ENCODE measurements at places on chromosomes 3 and 15.

DNA sequence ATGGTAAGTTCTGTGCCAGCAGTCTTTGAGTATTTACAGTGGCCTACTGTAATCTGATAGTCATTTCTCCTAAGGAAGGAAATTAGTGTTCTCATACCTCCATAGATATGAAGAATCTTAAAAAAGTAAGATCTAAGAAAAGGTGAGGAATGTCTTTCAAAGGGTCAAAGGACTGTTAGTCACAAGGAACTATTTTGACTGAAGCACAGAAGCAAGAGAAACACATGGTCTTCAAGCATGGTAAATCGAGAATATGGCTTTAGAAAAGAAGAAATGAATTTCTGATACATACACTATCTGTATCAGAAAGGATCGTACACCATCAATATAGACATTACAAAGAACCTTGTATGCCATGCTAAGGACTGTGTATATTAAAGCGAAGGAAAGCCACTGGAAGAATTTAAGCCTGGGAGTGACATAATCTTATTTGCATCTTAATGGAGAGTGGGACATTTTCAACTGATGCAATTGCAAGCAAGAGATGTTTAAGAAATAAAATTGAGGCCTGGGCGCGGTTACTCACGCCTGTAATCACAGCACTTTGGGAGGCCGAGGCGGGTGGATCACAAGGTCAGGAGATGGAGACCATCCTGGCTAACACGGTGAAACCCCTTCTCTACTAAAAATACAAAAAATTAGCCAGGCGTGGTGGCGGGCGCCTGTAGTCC, 5.5 kb upstream of the ACAP2 start:
- DNase-seq, result no peak

DNA sequence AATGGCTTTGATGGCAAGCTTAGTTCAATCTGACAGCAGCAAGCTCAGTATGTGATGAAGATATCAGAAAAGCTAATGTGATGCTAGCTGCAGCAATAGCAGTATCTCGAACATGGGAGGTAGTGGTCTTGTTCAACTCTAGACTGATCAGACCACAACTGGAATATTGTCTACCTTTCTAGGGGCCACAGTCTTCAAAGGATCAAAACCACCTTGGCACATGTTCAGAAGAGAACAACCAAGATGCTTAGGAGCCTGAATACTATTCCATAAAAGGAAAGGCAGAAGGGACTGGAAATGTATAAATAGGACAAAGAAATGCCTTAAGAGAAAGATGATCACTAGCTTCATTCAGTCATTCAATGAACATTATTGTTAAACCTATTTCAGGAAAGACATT, 2.3 kb downstream of the C3orf70 start:
- DNase-seq, result no peak

GRCh38 chr3:16482770-16483531, 30.5 kb downstream of the RFTN1 start:
- no peak for DNase-seq

GRCh38 chr15:58604455-58604923, 145.0 kb downstream of the ADAM10 start:
- no peak for DNase-seq

- no peak for DNase-seq
These were observed 1.1 kb downstream of the CMTM8 start for GRCh38 chr3:32239307-32240158.

DNA sequence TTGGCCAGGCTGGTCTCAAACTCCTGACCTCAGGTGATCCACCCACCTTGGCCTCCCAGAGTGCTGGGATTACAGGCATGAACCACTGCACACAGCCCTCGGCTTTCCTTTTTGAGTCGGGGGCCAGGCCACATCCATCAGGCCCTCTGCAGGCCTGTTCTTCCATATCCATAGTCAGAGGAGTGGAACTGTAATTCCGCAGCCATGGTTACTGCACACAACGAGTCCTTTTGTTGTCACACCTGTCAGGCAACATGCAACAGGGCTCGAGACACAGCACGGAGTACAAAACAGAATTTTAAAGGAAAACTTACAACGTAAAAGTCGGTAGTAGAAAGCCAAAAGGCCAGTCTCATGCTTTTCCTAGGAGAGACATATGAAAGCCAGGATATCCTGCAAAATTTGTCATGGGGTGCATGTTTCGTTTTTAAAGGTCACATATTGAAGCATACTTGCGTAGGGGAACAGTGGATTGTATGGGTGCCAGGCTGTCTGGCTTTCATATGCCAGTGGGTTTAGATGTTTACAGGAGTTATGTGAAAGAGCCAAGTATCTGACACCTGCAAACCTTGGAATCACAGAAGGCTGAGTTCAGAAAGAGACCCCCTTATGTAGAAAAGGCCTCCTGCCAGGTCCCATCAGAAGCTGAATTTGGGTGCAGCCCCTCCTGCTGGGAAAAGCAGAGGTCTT, 63.2 kb upstream of the LPP start:
- DNase-seq, result no peak

- no peak for DNase-seq
These were observed 1700.3 kb downstream of the OTOL1 start for GRCh38 chr3:163196815-163197374.

DNA sequence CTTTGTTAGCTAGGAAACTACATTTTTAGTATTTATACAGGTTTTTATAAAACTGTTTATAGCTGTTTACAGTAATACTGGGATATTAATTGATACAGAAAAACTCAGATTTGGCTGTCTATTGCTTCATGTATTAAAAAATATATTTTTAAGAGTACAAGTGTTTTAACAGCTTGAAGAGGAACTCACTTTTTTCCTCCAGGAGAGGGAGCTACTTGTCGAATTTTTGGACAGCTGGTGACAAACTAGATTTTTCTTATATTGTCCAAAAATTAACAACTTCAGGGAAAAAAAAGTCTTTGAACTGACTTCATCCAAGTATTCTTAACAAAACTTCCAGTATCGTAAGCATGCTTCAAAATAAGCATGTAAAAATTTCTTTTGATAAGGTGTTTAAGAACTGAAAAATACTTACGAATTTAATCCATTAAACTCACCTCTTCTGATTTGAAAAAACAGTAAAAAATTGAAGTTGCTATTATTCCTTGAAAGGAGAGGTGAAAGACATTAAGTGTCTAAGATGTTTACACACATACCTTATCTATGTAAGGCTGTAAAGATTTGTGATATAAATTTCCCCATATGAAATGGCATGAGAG, 4.0 kb downstream of the DIPK2A start:
- DNase-seq, result peak; percentile 29

DNA sequence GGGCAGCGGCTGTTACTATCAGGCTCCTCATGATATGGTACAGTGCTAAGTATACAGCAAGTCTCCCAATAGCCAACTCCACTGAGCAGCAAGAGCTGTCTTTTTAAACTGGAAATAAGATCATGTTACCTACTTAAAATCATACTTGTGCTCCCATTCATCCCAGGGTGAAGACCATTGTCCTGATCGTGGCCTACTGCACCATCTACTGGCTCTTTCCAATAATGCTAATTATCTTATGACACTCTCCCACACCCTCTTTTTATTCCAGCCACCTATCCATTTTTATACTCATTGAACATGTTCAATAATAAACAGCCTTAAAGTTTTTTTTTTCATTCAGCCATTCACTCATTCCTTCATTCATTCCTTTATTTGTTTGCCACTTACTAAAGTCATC, 117.7 kb downstream of the GBE1 start:
- DNase-seq, result no peak

- DNase-seq, result peak; percentile 11
These were observed 218.9 kb downstream of the CDIN1 start for GRCh38 chr15:36798366-36798765.

DNA sequence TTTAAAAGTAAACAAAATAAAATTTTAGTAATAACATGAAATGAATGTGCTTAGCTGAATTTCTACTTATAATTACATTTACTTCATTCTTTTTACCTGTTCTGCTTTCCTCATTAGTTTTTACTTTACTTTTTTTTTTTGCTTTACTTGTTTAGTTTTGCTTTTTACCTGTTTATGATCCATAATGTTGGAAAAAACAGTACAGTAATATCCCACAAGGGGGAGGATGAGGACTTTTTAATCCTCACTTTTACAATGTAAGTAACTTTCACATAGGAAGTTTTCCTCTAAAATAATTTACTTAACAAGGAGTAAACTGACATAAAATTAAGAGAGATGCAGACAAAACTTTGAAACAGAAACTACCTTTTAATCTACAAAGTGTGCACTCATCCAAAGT, 268.7 kb downstream of the TBC1D5 start:
- peak; percentile 6 for DNase-seq

GRCh38 chr15:62147551-62147950, 17.5 kb downstream of the C2CD4B start:
- no peak for DNase-seq

DNA sequence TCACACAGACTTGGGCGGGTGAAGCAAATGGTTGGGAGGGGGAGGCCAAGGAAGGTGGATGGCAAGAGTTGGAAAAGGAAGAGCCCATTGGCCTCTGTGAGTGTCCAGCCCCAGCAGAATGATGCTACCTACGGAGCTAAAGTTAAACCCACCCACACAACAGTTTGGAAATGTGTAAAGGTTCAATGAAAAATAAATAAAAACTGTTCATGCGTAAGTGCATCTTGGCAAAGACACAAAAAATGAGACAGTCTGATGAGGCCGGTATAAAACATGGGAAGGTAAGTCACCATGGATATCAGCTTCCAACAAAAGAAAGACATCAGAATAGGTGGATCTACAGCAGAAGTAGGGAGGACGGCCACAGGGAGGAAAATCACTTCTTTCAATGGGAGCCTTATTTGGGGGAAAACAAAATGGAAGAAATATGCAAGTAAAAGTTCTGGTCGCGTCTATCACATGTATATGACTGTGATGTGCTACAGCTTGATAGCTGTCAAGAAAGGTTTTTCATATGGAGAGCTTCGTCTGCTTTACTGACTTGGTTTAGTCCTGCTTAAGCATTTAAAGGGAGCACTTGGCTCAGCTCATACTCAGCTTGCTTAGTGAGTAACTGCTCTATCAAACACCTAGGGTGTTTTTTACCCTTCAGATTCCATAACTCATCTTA, 82.8 kb downstream of the TIGIT start:
- DNase-seq, result no peak

DNA sequence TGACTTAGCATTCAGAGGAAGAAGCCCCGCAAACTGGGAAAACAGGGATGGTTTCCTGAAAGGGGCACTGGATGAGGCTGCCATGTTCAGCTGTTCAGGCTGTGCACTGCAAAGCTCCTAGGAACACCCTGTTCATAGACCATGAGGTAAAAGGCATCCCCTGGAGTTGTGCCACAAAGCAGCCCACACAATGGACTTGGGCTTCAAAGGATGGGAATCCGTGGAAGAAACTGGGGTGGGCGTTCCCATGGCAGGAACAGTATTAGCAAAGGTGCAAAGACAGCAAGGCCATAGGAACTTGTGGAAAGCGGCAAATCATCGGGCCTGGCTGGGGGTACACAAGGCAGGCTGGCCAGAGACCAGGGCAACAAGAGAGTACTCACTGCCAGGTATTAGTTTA, 8.9 kb downstream of the OXTR start:
- DNase-seq, result no peak

GRCh38 chr3:10570196-10570946, 65.0 kb upstream of the ATP2B2 start:
- no peak for DNase-seq

- DNase-seq, result no peak
These were observed 97.9 kb upstream of the C3orf80 start for GRCh38 chr3:160127308-160127707.

GRCh38 chr3:187228740-187229139, 31.5 kb downstream of the RTP1 start:
- no peak for DNase-seq

DNA sequence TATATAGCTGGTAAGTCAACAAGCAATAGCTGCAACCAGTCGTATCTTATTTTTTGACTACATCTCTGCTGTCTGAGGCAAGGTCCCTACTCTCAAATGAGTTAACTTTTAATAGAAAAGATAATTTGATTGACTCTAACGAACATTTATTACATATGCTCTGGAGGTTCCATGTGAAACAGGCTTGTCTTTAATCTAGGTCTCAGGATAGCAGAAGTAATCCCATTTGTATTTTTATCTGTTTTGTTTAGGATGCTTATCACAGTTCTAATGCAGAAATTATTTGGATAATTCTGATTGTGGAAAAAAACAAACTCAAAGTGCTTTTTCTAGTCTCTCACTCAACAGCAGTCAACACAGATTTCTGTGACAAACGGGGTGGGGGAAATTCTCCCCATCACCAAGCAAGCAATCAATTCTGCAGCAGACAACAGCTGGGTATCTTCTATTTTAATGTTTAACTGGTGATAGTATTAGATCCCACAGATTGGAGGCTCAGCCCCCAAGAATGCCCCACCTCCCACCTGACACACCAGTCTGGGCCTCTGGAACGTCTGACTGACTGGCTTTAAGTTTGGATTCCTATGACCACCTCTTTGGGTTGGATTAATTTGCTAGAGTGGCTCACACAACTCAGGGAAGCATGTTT, 58.8 kb downstream of the ITPR1 start:
- DNase-seq, result no peak

DNA sequence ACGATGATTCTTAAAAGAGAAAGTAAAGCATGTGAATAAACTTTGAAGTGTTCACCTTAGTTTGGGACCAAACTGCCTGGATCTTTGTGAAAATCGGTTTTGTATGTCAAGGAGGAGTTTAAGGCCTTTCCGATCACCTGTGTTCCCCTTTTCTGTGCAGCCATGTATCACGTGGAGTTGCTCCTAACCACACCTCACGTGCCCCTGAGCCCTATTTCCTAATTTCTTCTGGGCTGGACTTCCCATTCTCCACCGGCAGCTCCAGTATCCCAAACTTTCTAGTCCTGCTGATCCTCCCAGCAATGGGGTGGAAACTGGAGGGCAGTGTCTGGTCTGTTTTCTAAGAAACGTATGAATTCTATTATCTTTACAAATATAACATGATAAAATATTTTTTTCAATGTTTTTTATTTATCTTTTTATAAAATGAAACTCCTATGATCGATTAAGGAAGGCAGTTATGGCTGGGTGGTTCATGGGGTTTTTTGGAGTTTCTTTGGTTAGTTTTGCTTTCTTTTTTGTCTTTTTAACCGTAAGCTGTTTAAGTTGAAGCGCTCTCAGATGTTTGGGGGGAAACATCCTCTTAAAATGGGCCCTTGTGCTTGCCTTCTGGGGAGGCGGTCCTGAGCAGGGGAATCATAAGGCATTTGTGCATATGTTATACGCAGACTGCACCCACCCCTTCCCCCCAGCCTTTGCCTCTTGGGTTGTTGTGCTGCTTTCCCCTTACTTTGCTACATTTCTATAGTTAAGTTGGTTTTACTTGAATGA, 43.6 kb upstream of the WWTR1 start:
- no peak for DNase-seq

- no peak for DNase-seq
These were observed 4.5 kb downstream of the HEMK1 start for GRCh38 chr3:50573566-50574443.

GRCh38 chr3:135632556-135633065, 332.9 kb upstream of the PPP2R3A start:
- no peak for DNase-seq

DNA sequence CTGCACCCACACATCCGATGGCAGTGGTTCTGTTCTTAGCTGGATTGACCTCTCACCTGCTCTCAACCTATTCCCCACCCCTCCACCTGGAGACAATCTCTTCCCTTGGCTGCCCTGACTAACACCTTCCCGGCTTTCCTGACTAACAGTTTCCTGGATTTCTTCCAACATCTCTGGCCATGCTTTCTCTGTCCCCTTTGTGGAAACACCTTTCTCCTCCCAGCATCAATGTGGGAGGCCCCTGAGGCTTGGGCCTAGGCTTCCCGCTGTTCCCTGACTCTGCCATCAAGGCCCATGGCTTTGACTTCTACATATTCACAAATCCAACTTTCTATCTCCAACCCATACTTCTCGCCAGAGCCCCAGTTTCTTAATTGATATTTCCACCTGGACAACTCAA, 142.8 kb upstream of the ATP2B2 start:
- no peak for DNase-seq

- DNase-seq, result no peak
These were observed 35.3 kb downstream of the TUBGCP4 start for GRCh38 chr15:43406189-43406588.

Data from hepatic stellate cell (primary cell).